Hematopoietic multipotent progenitor cell treated with erythropoietin and hydrocortisone succinate and interleukin-3 and kit ligand, for 17 days (in vitro differentiated cells): ENCODE measurements at places on chromosomes 3 and 15.

- no peak for DNase-seq
Observed at GRCh38 chr3:81545572-81545971, 215.9 kb downstream of the GBE1 start.

GRCh38 chr3:51353131-51353530, 32.0 kb upstream of the MANF start:
- DNase-seq: no peak

DNA sequence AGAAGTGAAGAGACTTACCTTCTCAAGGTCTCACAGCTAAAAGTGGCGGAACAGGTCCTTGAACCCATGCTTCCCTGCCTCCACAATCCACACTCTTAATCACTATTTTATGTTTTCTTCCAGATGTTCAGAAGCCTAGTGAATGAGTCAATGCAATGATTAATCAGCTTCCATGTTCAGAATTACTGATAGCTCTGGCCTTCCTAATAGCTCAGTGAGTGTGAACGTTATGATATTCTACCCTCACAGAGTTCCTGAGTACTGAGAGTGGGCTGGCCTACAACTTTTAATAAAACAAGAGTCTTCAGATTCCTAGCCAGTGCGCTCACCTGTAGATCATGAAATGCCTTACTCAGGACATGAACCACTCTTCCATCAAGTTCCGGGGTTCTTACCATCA, 443.0 kb upstream of the ADAMTS9 start:
- DNase-seq: no peak

- no peak for DNase-seq
Observed at GRCh38 chr3:127789051-127789450, 33.3 kb downstream of the MGLL start.

DNA sequence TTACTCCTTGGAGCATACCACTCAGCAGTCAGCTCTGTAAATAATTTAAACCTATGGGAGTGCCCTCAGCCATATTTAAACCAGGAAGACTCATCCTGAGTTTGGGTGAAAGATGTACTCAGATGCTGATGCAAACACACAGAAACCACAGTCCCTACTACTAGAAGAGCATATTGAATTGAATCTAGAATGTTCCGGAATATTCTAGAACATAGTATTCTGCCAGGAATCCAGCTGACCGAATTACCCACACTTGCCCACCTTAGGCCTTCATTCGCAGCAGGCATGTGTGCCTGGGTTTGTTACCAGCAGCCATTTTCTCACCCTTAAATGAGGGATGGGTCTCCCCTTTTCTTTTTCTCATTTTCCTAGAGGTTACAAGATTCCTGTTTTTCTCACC, 202.4 kb upstream of the ICE2 start:
- DNase-seq: no peak
